AG09319 (cell line): ENCODE measurements at places on chromosomes 5 and 9.

DNA sequence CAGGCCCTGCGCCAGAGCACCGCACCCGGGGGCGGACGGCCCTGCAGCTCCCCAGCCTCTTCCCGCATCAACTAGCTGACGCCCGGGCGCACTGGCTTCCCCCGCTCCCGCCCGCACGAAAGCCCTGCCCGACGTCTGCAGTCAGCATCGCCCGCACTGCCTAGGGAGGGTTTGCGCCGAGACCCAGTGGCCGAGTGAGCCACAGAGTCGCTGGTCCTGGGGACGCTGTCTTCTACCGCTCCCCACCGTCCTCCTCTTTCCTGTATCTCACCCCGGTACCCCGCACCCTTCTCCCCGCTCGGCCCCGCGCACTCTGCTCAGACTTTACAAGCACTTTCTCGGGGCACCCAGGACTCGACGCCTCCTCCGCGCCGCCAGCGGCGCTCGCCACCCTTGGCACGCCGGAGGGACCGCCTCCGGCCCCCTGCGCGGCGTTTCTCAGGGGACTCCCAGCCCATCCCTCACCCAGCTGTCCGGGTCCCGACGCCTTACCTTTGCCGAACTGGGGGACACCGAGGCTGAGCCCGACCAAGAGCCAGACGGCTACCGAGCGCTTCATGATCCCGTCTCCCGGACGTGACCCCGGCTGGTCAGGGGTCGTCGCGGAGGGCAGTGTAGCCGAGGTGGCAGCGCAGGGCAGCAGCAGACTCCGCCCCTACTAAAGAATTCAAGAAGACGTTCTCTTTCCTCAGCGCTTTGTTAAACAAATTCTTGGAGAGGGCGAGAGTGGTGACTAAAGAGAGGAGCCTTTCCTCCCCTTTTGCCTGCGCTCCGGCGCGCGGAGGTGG lies 670 bp downstream of the EDIL3 start:
- no peak for DNase-seq

- no peak for DNase-seq
Measured at GRCh38 chr9:91207729-91208418, 153.8 kb downstream of the AUH start.

DNA sequence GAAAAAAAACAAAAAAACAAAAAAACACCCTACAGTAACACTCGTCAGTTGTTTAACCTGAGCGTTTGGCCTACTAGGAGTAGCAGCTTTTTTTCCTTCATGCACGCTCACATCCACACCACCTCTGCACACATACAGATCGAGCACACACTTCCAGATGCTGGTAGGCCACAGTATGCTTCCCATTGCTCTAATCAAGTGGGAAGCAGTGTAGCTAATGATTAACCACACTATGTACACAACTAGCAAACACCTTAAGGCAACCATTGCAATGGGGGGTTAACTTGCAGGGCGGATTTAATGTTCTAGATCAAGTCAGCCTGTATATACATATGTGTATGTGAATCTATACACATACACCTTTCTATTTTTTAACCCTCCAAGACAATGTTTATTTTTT lies 65.5 kb upstream of the GLRX start:
- DNase-seq, result no peak

DNA sequence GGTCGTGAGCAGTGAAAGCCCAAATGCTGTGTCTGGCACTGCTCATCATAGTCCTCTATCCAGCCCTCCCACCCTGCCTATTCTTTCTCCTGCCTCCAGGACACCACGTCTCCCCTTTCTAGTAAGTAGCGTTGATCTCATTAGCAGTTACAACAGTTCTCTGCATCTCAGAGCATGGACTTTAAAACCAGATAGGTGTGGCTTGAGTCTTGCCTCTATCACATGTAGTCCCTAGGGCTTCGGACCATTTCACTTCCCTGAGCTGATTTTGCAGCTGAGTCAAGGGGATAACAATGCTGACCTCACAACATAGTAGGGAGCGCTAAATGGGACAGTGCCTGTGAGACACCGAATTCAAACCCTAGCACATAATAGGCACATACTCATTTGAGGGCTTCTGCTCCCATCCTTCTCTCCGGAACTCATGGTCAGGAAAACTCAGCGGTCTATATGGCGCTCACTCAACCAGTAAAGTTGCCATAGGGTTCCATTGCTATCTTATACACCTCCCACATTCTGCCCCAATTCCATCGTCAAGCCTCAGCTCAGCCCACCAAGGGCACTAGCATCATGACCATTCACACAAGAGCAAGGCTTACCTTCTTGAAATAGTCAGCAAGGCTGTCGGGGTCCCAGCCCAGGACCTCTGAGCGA lies 515 bp downstream of the LCP2 start:
- no peak for DNase-seq

GRCh38 chr5:124419531-124419930 lies 326.9 kb downstream of the ZNF608 start:
- DNase-seq, result no peak

DNA sequence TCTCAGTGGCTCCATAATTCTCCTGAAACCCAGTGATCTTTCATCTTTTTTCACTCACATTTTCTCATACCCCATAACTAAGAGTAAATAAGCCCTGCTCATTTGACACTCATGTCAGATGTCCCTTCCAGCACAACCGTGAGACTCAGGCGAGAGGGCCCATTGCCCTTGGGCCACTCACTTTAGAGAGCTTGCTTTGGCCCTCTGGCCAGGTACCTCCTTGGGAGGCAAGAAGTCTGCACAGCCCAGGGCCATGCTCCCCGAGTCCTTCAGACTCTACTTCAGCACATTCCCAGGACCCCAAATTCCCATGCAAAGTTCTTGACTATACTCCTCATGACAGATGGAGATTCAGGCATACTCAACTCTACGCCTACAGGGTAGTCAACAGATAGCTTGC lies 33.6 kb downstream of the RFX3 start:
- no peak for DNase-seq

DNA sequence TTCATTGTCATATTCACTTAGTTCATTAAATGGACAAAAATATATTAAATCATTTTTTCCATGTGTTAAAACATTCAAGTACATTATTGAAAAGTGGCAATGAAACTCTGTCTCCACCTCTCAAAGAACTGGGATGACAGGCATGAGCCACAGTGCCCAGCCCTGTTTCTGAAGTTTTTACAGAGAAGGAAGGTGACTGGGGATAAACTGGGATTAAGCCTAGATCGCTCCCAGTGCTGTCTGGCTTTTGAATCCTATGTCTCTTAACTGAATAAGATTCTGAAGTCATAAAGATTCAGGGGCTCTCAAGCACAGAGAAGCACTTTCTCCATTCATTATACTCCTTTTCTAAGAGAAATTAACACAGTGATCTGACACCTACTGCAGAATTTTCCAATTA lies 88.3 kb downstream of the SLC38A9 start:
- no peak for DNase-seq
